ENCODE measurements at places on chromosomes 4 and X. TPM values are rescaled to one million over a fixed set of nuclear protein-coding genes. Genes with fewer than 3 reads are reported as not detected.
A peak's percentile ranks its signal among the peaks of the same experiment; 100 is the strongest.

The HS3ST1 gene
- not detected for total RNA-seq

The STK32B gene
- not detected for total RNA-seq

The TBC1D8B gene
- total RNA-seq: 0.99 TPM

The SCML1 gene
- 50.1 TPM for total RNA-seq

The CRMP1 gene
- total RNA-seq: 0.31 TPM

GRCh38 chr4:128163177-128164117 is 102.3 kb downstream of the LARP1B start:
- no peak overlapping the region for H3K27ac ChIP-seq
- H3K4me1 ChIP-seq: no peaks in the 10 kb centered on the region
- no peak overlapping the region for H3K4me3 ChIP-seq
- no peaks in the 10 kb centered on the region for H3K36me3 ChIP-seq

DNA sequence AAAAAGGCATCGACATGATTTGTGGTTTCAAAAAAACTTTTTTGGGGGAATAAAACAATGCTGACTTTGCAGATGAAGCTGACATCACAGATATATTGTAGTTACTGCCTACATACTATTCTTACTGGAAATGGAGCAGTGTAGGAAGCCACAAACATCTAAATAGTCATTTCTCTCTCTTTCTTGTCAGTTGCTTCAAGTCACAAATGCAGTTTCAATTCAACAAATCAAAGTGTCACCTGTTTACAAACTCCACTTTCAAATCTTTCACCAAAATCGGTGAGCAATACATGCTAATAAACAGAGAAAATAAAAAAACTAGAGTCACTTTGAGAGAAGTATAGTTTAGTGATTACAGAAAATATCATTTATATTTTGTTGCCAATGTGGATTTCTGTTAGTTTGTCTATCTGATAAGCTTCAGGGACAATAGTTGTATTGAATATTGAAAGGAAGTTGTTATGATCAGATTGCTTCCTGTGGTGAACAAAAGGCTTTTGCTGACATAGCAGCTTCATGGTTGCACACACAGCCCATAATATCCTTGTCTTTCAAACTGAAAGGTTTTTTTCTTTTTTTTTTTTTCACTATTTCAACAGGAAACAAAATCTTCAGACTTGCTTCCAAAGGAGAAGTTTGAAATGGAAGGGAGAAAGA is 49.7 kb upstream of the PTPN13 start:
- H3K27ac ChIP-seq: no peak overlapping the region
- H3K4me3 ChIP-seq: no peak overlapping the region
- no peaks in the 10 kb centered on the region for H3K4me1 ChIP-seq
- no peak for DNase-seq

- no peaks in the 10 kb centered on the region for H3K27me3 ChIP-seq
- H3K36me3 ChIP-seq: no peaks in the 10 kb centered on the region
- no peak overlapping the region for H3K4me3 ChIP-seq
- DNase-seq: no peak
- no peaks in the 10 kb centered on the region for H3K4me1 ChIP-seq
- no peak overlapping the region for H3K27ac ChIP-seq
Observed at GRCh38 chr4:56860781-56861180, 39.3 kb upstream of the SPINK2 start.

- no peak for DNase-seq
- H3K27me3 ChIP-seq: no peaks in the 10 kb centered on the region
- no peaks in the 10 kb centered on the region for H3K4me1 ChIP-seq
- no peaks in the 10 kb centered on the region for H3K36me3 ChIP-seq
- H3K4me3 ChIP-seq: no peak overlapping the region
Observed at GRCh38 chrX:109089359-109089758, 353.0 kb upstream of the IRS4 start.

- no peaks in the 10 kb centered on the region for H3K36me3 ChIP-seq
- no peak overlapping the region for H3K4me3 ChIP-seq
- no peaks in the 10 kb centered on the region for H3K4me1 ChIP-seq
- no peak overlapping the region for H3K27ac ChIP-seq
Observed at GRCh38 chr4:183177001-183177400, 77.9 kb downstream of the WWC2 start.

- no peaks in the 10 kb centered on the region for H3K27me3 ChIP-seq
- H3K4me3 ChIP-seq: peak overlapping the region; percentile 26
- DNase-seq: peak; percentile 56
Observed at GRCh38 chrX:119755981-119756533, 2.3 kb upstream of the SOWAHD start.

DNA sequence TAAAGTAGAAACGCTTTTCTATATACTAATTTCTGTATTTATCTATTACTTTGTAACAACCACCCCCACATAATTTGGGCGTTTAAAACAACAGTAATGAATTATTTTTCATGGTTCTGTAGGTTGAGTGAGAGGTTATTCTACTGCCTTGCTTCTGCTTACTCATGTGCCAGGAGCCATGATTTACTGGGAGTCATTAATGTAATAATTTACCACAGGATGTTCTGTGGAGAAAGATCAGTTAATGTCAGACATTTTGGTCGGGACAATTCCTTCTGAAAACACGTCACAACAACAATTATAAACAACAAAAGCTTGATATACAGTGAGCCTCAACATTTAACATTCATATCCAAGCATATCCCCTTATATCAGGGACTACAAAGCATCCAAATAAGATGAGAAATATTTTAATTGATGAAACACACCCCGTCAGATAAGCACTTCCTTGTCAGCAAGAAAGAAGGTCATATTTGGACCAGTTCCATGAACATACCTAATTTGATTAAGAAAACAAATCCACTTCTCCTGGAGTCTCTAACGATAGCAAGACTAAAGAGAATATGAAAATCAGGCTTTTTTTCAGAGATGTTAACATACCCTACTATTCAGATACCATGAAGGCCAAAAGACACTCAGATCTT is 238.5 kb downstream of the PRDM5 start:
- H3K4me1 ChIP-seq: no peaks in the 10 kb centered on the region
- no peaks in the 10 kb centered on the region for H3K36me3 ChIP-seq
- H3K4me3 ChIP-seq: no peak overlapping the region
- no peak overlapping the region for H3K27ac ChIP-seq
- no peaks in the 10 kb centered on the region for H3K27me3 ChIP-seq
